ENCODE measurements at places on chromosomes 4 and X.
A peak's percentile ranks its signal among the peaks of the same experiment; 100 is the strongest.

DNA sequence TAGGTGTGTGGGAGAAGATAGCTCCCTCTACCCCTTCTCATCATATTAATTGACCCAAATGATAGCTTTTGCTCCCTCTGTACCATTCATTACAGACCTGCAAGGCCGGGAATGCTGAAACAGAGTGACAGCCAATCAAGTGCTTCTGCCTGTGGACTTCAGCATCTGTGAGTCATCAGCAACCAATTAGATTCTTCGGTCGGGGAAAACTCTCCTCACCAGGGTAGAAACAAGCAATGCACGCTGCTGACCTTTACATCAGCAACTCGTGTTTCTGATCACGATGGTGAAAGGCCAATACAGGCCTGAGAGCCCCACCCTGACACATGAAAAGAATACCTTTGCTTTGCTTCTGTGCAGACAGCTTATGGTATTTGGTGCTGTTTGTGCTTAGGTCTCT lies 347.2 kb upstream of the DDX53 start:
- peak; percentile 19 for DNase-seq

DNA sequence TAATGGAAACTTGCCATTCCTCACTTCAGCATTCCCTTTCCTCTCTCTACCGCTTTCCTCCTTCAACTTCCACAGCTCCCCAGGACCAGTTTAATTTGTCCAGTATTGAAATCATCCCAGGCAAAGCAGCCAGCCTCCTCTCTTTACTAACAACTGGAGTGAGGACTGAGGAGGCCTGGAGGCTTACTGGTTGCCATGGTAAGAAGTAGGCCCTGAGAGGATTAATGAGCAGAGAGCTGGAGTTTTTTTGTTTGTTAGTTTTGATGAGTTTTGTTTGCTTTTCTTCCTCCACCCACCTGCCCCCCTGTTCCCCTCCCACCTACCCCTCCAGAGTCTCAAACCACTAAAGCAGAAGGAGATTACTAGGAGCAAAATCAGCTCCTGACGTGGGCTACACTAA lies 29.5 kb upstream of the PLP1 start:
- no peak for DNase-seq

DNA sequence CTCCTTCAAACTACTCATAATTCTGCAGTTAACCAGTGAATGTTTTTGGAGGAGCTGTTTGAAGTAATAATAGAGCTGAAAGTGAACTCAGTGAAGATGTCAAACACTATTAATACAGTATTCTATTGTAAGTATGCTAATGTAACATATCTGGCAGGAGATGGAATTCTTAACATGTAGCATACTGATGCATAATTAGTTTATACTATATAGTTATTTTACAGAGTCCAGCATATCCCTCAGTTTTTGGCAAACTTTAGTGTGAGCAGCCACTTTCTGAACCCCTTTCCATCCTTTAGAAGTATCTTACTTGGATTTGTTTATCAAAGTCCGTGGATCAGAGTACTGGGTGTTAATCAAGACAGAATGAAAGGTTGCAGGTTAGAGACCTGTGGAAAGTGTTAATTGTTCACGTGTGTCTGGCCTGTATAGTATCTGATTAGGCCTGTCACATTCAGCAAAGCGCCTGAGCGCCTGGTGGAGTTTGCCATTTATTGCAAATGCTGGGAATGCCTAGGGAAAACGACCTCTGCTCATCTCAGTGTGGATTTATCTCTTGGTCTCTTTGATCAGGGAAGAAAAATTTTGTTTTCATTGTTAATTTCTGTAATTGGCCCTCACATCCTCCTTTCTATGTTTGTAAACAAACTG lies 251.7 kb upstream of the MAD2L1 start:
- DNase-seq = no peak

GRCh38 chrX:44975666-44976263 lies 102.8 kb downstream of the KDM6A start:
- no peak for DNase-seq

DNA sequence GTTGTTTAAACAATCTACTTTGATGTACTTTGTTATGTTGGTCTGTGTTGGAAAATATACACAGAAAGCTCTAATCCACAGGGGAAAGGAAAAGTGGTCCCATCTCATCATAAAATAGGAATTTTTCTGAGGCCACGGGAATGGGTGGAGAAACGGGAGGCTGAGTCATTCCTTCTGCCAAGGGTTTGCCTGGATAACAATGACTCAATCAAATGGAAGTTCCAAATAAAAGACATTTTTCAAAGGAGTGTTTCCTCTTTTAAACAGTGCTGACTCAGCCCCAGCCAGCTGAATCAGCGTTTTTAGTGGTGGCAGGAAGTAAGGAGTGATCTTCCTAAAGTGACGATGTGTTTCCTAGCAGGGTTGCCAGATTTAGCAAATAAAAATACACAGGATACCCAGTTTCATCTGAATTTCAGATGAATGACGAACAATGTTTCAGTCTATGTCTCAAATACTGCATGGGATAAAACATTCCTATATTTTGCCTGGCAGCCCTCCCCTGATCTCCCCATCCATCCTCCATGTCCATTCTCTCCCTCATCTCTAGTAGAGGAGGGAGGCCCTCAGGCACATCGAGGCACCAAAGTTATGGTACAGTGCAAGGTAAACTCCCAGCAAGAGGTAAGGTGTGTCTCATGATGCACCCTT lies 345.4 kb upstream of the GATB start:
- peak; percentile 96 for DNase-seq

- DNase-seq = peak; percentile 51
Measured at GRCh38 chr4:11765849-11766453, 337.3 kb upstream of the HS3ST1 start.

GRCh38 chr4:185730849-185731608 lies 81.0 kb downstream of the SORBS2 start:
- peak; percentile 61 for DNase-seq

GRCh38 chr4:7564242-7564641 lies 129.5 kb upstream of the PSAPL1 start:
- no peak for DNase-seq

DNA sequence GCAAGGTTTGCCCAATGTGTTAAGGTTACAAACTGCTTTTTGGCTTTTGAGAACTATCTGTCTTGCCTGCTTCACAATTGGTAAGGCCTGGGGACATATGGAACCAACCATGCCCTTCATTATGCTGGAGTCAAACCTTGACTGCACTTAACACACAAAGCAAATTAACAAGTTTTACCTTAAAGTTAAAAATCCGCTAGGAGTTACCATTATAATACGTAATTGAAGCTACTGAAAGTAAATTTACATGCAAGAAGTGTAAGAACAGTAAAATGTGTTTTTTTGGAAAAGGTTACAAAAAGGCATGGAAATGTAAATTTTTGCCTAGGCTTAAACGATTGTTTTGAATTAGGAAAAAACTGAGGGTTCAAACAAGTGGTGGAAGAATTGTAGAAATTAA lies 69.7 kb downstream of the BMP15 start:
- DNase-seq = no peak

DNA sequence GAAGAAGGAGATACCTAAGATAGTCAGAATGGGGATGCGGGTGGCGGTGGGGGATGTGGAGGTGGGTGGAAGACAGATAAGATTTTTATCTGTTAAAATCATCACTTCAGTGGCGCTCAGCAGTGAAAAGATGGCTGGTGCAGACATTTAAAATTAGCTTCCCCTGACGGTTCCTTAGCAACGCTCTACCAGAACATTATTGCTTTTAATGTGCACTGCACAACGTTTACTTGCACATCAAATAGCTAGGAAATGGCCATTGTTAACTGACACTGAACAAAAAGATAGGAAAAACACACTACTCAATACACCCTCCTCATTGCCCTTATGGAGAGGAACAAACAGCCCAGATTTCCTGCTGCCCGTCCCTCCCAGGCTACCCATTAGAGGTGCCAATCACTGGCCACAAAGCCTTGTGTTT lies 61.0 kb upstream of the FTHL17 start:
- DNase-seq = no peak

GRCh38 chr4:147019091-147019490 lies 73.4 kb upstream of the TTC29 start:
- DNase-seq = peak; percentile 60

- DNase-seq = peak; percentile 10
Measured at GRCh38 chr4:46270986-46271596, 118.8 kb downstream of the GABRA2 start.

DNA sequence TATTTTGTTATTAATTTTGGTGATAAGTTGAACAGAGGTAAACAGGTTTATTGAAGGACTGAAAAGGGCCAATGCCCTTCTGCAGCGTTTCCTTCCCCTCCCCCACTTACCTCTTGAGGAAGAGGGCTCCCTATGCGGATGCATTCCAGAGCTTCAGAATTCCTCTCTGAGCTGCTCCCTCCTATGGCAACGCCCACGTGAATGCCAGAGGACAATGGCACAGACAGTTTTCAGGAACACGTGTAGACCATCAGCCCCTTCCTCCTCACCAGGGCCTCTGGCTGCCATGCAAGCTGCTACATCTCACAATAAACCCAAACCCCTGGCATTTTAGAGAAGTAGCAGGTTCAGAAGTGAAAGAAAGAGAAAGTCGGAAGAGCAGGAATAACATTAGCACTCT lies 127.9 kb downstream of the CHRDL1 start:
- no peak for DNase-seq

DNA sequence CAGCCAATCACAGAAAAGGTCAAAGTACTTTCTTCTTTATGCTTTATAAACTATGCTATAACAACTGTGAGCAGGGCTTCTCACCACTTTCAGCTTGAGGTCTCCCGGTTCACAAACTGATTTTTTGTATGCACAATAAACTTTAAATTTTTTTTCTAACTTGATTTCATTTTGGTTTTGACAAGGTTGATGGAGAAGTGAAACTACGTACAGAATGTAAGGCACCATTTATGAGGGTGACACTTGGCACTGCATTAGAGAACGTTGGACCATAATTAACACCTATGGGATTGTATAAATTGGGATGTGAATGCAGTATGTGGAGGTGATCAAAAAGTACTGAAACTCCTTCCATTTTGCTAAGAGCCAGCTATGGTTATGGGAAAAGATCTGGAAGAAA lies 857.9 kb upstream of the HTR2C start:
- DNase-seq = no peak

DNA sequence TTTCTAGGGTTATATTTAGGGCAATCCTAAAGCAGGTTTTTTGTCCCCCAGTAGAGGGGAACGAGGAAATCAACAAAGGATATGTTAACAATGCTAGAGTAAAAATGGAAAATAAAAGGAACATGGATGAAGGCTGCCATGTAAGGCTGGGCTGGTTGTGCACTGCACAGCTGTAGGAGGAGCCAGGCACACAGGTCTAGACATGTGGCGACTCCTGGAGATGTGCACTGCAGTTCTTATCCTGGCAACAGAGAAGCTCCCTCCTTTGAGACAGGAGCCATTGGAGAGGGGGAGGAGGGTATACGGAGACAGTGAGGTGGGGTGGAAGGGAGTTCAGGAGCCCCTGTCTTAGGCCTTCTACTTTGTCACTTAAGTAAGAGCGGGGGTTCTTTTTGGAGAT lies 65.9 kb downstream of the NAT8L start:
- no peak for DNase-seq

- DNase-seq = peak; percentile 60
Measured at GRCh38 chr4:168218645-168219044, 99.9 kb downstream of the DDX60 start.

GRCh38 chr4:111632641-111633151 lies 512.6 kb upstream of the FAM241A start:
- DNase-seq = no peak

GRCh38 chr4:1172971-1173757 lies 781 bp upstream of the SPON2 start:
- peak; percentile 66 for DNase-seq

DNA sequence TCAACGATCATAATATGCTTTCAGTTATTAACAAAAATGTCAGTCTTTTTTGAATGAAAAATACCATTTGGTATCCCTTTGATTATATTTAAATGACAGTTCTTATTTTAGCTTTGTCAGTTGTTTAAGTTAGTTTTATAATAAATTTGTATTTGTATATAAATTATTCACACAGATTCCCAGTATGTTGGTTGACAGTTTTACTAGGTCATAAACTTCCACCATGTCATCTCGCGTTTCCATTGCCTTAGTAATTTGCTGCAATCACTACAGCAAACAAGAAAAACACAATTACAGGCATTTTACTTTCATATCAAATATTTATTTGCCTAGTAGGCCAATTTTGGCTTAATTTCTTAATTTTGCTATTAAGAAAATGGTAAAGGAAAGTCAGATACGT lies 109.6 kb upstream of the ANK2 start:
- no peak for DNase-seq

DNA sequence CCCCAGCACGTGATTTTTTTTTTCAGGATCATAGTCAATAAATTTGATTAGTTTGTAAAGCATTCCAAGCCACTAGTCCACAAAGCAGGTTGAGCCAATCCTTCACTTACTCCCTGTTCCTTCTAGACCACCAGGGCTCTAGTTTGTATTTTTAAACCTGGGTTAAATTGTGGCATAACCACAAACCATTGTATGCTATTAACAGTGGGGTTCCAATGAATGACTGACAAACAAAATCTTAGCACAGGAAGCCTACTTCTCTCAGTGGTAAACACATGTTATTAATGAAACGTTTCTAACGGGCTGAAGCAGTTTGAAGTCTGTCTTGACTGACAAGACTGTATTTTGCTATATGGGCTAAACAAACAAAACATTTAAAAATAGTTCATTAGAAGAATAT lies 48.6 kb upstream of the GYPA start:
- DNase-seq = no peak

DNA sequence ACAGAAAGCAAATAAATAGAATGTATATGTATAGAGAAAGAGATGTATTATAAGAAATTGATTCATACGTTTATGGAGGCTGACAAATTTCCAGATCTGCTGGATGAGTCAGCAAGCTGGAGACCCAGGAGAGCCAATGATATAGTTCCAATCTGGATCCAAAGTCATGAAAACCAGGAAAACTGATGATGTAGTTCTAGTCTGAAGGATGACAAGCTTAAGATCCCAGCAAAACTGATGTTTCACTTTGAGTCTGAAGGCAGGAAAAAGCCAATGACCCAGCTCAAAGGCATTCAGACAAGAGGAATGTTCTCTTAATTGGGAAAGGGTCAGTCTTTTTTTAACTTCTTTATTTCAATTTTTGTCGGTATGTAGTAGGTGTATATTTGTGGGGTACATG lies 102.6 kb downstream of the LHFPL1 start:
- no peak for DNase-seq

- DNase-seq = peak; percentile 73
Measured at GRCh38 chr4:169485791-169486742, 126.3 kb downstream of the NEK1 start.

GRCh38 chr4:113673450-113673849 lies 88.1 kb downstream of the CAMK2D start:
- no peak for DNase-seq

- DNase-seq = no peak
Measured at GRCh38 chr4:122889726-122890125, 32.7 kb downstream of the NUDT6 start.

Data from astrocyte of the spinal cord (primary cell).